Urothelium cell line (cell line): ENCODE measurements at places on chromosomes 16 and 17.

DNA sequence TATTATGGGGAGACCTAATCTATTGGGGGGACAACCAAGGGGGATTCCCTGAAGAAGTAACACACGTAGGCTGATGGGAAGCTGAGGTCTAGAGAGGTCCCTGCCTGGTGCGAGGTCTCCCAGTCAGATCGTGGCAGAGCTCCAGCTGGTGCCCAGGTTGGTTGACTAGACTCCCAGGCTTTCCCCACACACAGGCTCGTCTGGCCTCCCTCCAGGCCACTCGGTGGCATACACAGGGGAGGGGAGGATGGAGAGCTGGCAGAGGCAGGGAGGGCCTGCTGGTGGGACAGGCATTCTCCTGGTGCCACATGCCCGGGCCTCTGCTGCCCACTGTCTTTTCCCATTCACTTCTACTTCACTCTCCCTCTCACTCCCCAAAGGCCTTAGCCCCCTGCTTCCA, 8.5 kb upstream of the SOCS3 start:
- no peak for DNase-seq

GRCh38 chr16:79257953-79258490, 342.5 kb downstream of the MAF start:
- DNase-seq = no peak

- DNase-seq = no peak
Measured at GRCh38 chr17:67970783-67971182, 25.5 kb downstream of the C17orf58 start.

- peak; percentile 83 for DNase-seq
Measured at GRCh38 chr16:85303354-85303883, 191.1 kb upstream of the CIBAR2 start.

GRCh38 chr17:16923097-16923903, 48.6 kb downstream of the TNFRSF13B start:
- no peak for DNase-seq

DNA sequence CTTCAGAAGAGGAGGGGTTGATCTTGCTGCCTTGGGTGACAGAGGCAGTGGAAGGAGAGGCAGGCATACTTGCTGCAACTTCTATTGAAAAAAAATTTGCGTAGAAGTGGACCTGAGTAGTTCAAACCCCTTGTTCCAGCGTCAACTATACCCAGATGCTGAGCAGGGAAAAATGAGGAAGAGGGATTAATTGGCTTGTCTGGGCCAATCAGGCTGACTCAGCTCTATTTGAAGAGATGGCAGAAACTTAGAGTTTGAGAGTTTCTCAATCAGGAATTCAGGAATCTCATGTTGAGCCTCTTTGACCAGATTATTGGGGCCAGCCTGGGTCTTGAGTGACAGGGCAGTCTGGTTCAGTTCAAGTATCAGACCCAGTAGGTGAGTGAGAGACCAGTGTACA, 17.6 kb downstream of the CASC3 start:
- no peak for DNase-seq

DNA sequence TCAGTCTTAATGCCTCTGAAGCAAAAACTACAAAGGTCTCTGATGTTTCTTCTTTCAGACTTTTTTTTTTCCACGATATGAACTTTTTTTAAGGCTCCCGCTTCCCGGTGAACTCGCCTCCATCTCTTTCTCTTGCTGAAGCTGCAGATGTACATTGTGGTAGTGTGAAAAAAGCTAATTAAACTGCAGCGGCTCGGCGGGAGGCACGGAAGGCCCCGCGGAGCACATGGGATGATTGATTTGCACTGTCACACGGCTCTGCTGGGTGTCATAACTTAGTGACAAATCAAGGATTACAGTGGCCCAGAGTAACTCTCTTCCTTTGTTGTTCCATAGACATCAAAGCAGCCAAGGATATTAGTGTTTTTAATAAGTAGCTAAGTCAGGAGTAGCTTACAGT, 196.3 kb downstream of the AXIN2 start:
- no peak for DNase-seq

- DNase-seq = no peak
Measured at GRCh38 chr16:67661886-67662652, 1.3 kb downstream of the PARD6A start.

DNA sequence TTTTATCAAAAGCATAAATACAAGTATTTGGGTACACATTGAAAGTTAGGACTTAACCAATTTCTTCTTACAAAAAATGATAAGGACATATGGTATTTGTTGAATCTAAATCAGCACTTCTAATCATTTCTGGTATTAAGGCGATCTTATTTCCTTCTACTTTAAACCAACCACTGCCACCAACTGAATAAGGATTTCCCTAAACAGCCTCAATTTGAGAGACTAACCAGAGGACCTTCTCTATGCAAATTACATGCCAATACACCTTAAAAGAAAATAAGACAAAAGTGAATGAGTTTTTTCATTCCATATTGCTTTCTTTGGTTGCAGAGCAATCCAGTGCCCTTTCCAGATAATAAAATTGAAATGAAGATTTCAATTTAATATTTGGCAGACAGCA, 45.5 kb downstream of the GNA13 start:
- no peak for DNase-seq

DNA sequence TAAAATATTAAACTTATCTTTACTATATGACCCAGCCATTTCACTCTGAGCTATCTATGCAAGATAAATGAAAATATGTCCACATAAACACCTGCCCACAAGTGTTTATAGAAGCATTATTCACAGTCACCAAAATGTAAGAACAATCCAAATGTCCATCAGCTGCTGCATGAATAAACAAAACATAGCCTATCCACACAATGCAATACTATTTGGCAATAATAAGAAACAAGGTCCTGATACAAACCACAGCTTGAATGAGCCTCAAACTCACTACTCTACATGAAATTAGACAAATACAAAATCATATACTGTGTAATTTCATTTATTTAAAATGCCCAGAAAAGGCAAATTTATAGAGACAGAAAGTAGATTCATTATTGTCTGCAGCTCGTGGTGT, 355.1 kb downstream of the CDH8 start:
- no peak for DNase-seq

GRCh38 chr17:44014437-44015172, at the start of gene TMEM101:
TMEM101 (minus strand) TSS chr17:44014963; CDS start chr17:44014952, 11 bp downstream.
- DNase-seq = peak; percentile 96

GRCh38 chr16:89065458-89065822, 28.2 kb upstream of the ACSF3 start:
- no peak for DNase-seq

GRCh38 chr16:68059804-68060203, 25.4 kb upstream of the NFATC3 start:
- no peak for DNase-seq

DNA sequence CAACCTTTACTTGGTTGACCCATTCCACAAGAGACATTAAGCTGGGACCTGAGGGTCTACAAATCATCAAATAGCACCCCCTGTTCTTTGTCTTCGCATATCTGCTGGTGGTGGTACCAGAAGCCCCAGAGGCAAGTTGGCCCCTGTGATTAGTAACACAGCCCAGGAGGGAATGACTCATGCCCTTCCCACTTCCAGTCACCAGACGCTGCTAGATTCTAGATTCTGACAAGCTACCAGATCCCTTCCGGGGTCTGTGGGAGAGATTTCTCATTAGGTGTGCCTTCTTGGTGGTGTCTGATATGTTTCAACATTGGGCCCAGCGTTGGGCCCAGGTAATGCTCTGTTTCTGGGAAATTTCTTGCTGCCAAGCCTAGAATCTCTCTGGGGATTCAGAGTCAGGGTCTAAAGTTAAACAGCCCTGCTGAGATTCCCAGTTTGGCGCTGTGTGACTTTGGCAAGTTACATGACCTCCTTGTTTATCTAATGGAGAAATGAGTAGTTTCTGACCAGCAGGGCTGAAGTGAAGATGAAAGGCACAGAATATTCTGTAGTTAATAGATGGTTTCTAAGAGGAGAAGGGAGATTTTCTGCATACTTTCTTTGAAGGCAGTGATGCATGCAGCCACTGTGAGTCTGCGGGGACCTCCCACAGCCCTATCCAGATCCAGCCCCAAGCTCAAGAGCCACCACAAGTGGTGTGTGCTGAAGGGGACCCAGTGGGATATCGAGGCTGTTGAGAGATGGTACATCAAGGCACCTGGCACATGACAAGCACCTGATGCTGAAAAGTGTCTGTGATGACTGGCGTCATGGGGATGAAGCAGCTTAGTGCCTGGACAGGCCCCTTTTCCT, 3.9 kb downstream of the TRPV2 start:
- peak; percentile 79 for DNase-seq

DNA sequence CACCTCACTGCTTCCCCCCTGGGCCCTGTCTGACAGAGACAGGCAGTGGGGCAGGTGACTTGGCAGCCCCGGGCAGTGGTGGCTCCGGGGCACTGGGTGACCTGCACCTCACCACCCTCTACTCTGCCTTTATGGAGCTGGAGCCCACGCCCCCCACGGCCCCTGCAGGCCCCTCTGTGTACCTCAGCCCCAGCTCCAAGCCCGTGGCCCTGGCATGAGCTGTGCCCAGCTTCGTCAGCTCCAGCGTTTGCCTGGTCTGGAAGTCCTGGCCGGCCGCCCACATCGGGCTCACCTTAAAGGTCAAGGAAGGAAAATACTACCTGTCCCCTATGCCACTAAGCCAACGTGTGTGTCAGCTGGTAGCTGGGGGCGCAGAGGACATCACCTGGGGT, 15.2 kb downstream of the UNC119 start:
- DNase-seq = no peak
